ENCODE measurements at places on chromosomes 3 and 15.

- DNase-seq = no peak
These were observed 115.6 kb downstream of the EOMES start for GRCh38 chr3:27606537-27606936.

- DNase-seq = no peak
These were observed 692.1 kb downstream of the DIPK2A start for GRCh38 chr3:144663456-144664436.

DNA sequence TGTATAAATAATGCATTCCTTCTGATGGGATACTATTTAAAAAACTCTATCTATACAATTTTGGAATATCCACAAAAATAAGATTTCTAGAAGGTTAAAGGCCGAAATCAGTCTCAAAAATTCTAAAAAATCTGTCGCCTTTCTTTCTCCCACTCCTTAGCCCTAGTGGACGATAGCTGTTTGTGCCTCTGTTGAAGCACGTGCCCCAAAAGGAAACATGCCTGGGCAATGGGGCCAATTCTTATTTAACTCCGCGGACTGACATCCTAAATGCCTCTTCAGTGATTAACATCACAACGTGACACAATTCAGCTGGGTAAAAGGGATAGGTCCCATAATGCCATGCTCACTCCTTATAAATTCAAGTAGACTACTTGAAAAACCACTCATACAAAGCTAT lies 65.1 kb downstream of the GAP43 start:
- no peak for DNase-seq

DNA sequence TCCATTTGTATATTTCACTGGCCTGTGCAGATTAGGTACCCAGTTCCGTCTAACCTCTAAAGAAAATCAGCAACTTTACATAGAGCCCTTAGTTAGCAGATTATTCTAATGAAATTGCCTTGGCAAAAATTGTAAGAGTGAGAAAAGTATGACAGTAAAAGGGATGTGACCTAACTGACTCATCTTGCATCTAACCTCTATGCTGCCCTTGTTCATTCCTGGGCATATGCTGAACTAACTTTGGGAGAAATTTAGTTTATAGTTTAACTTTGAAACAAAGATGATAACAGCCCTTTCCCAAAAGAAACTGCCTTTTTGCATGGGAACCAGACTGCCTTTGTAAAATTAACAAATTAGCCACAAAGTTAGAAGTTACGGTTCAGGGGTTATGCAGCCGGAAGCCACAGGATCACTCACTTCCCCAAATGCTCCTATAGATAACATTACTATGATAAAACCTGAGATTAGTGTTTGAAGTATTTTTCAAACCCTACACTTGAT lies 839.8 kb upstream of the ALCAM start:
- no peak for DNase-seq

DNA sequence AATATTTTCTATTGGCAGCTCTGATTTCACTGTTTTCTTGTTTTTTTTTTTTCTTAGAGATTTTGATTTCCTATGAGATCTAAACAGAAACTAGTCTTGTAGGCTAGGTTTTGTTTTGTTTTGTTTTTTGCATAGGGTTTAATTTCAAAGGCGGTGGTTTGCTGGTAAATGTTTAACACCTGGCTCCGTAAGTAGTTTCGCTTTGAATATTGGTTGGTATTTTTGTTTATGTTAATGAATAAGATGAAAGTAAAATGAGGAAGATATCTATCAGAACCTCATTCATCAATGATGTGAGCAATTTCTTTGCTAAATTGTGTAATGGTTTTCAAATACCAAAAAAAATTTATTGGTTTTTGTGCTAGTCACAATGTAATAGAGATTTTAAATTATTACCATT lies 39.7 kb upstream of the TM4SF1 start:
- no peak for DNase-seq

DNA sequence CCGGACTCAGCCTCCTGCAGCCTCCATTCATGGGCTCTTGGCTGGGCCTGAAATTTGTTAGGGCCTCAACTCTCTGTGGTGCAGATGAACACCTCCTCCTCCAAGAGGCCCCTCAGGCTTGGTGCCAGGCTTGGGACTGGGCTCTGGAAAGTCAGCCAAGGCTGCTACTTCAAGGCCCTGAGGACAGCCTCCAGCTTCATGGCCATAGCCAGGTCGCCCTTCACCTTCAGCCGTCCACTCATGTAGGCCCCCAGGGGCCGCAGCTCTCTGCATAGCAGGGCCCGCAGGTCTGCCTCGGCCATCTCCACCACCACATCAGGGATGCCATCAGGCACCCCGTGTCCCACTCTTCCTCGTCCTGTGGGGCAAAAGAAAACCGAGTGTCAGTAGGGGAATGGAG lies 8.3 kb downstream of the STOML1 start:
- DNase-seq = no peak

GRCh38 chr15:96756146-96756545 lies 425.6 kb downstream of the NR2F2 start:
- no peak for DNase-seq
